Neural crest cell (in vitro differentiated cells): ENCODE measurements at places on chromosomes 4 and X.

GRCh38 chrX:44303119-44303518 lies 40.4 kb downstream of the EFHC2 start:
- no peak for DNase-seq

GRCh38 chr4:108135549-108136209 lies 33.1 kb downstream of the LEF1 start:
- peak; percentile 32 for DNase-seq

- peak; percentile 16 for DNase-seq
Measured at GRCh38 chr4:25908491-25908901, 5.5 kb upstream of the SMIM20 start.

GRCh38 chrX:23822397-23822796 lies 39.4 kb downstream of the SAT1 start:
- DNase-seq, result no peak

GRCh38 chr4:10492464-10492863 lies 35.2 kb upstream of the ZNF518B start:
- no peak for DNase-seq

DNA sequence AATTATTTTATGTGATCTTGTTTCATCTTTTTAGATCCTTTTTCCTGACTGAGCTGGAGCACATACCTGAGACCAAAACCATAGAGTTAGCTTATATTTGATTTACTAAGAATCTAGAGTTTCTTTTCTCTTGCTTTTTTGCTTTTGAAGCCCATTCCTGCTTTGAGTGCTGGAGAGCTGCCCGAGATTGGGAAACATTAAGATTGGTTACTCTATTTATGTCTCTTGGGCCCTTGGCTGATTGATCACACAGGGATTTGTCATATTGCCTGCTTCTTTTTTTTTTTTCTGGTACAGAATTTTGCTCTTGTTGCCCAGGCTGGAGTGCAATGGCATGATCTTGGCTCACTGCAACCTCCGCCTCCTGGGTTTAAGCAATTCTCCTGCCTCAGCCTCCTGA lies 73.9 kb downstream of the REPS2 start:
- DNase-seq, result no peak

DNA sequence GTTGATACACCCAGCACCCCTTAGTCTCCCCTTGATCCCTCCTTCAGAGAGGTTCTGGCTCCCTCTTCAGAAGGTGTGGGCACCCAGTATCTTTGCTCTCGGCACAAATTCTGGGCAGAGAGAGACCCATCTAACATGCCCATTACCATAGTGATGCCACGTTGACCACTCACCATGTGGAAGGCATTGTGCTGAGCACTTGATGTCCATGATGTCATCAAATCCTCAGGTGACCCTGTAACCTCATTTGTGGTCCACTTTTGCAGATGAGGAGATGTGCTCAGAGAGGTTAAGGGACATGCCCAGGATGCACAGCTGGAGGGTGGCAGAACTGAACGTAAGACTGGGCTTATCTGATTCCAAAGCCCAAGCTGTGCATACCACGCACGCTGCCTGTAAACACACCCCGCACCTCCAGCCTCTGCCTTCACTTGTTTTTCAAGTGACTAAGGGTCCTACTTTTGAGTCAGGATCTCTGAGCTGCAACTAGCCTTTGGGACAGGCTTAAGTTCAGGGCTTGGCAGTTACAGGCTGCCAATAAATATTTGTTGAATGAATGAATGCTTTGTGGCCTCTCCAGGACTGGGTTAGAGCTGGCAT lies 55.2 kb downstream of the HTRA3 start:
- DNase-seq, result no peak

DNA sequence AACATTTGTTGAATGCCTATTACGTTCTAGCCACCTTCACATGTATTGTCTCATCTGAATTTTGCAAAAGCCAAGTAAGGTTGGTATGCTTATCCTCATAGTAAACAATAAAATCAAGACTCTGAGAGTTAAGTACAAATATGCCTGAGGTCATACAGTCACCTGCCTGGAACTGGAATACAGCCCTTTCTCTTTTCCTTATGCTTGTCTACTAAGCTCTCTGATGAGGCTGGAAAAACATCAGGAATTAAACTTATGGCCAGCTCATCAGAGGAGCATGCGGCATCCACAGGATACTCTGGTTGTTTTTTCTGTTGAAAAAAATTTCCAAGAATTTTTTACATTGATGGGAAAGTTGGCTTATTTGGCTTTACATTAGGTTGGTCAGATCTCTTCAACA lies 35.5 kb downstream of the NCAPG start:
- no peak for DNase-seq
